ENCODE measurements at places on chromosomes 12 and 14.
A peak's percentile ranks its signal among the peaks of the same experiment; 100 is the strongest.

DNA sequence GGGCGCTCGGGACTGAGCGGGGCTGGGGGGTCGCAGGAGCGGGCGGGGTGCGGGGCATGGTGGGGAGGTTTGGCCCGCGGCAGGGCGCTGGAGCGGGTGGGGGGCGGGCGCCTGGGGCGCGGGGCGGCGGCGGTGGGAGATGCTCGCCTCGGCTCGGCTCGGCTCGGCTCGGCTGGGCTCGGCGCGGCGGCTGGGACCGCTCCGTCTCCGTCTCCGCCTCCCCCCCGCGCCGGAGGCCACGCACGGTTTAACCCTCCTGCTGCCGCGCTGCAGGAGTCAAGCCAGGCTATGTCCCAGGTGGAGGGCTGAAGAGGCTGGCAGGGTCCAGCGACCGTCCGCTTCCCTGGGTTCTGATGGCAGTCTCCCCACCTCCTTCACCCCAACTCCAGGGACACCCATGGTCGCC lies at the start of gene PIANP:
Gene PIANP (minus strand): TSS at position 170 of the 406 bp plus-strand sequence. CDS start 2,754 bp downstream, outside the sequence.
- DNase-seq, result no peak

GRCh38 chr12:52258335-52258901 lies 16.0 kb upstream of the KRT86 start:
- no peak for DNase-seq

GRCh38 chr12:107778383-107779025 lies 4.0 kb downstream of the ASCL4 start:
- DNase-seq, result no peak

GRCh38 chr14:89294060-89294459 lies 123.0 kb downstream of the FOXN3 start:
- no peak for DNase-seq

DNA sequence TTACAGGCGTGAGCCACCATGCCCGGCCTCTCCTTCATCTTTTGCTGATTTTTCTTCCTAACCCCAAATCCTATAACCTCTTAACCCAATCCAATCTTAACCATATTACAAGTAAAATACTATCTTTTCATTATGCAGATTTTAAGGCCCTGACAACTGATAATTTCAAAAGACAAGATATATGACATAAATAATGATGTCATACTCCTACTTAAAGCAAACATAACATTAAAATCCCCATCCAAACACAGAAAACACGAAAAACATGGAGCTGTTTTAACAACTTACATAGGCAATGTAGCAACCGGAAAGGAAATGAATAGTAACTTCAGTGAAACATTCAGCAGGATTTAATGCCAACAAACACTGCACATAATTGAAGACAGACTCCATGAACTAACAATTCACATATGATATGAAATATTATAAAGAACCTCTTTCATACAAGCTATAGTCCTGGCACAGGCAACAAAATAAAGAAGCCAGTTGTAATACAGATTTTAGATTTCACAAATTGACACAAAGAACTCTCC lies 21.5 kb downstream of the USP44 start:
- DNase-seq, result no peak

DNA sequence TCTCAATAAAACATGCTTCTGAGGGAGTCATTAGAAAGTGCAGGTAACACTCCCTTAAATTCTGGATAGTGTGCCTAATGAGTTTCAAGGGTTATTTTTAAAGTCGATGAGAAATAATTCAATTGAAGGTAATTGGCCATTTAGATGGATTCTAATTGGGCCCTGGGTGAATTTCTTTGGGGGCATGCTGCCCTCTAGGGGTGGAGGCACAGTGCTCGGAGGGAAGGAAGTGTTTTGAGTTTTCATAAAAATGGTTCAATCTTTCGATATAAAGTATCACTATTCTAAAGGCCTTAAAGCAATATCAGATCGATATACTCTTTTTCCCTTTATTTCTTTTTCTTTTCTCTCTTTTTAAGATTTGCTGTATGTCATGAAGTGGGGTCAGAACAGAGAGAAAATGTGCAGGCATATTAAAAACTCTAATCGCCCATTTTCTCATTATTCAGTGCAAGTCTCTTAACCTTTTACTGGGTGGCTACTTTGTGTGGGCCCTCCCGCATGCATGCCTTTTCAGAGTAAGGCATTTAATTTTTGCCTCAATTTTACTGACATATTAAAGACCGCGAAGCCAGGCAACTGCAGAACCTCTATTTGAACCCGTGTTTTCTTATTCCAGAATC lies 25.5 kb downstream of the NKX2-8 start:
- no peak for DNase-seq

DNA sequence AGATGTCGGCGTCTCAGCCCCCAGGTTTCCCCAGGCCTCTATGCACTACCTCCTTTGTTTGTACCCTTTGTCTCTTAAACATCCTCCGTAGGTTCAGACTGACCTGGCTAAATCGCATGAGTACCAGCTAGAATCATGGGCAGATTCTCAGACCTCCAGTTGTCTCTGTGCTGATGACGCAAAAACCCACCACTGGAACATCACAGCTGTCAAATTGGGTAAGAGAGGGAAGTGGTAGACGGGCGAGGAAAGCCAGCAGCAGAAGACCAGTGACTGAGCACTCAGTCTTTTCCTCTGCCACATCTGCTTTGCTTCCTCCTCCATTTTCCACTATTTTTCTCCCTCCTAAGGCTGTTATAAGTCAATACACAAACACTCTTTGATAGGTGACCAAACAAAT lies 29.7 kb downstream of the A2ML1 start:
- DNase-seq, result no peak

GRCh38 chr12:79370021-79370420 lies 320.7 kb downstream of the PAWR start:
- no peak for DNase-seq

GRCh38 chr14:101843665-101844064 lies 82.2 kb downstream of the PPP2R5C start:
- DNase-seq, result no peak

- DNase-seq, result no peak
Observed at GRCh38 chr14:87874676-87875075, 118.3 kb downstream of the GALC start.

- peak; percentile 48 for DNase-seq
Observed at GRCh38 chr14:103546652-103547454, 15.6 kb downstream of the BAG5 start.

DNA sequence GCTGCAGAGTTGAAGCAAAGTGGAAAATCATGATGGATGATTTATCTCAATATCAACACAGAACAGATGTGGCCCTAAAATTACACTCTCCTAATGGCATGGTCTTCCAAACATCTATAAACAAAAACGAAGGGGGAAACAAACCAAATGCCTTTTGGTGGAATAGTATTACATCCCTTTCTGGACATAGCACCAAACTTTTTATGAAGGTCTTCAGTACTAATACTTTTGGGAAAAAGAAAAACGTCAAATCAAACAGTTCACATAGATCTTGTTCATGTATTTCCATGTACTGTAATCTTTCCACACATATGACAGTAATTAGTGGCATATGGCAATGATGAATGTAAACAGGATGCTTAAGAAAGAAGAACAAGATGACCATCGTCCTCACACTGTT lies 22.9 kb upstream of the ANAPC7 start:
- DNase-seq, result no peak

GRCh38 chr12:123548107-123548506 lies 14.6 kb upstream of the RILPL1 start:
- DNase-seq, result no peak

- DNase-seq, result no peak
Observed at GRCh38 chr14:40697231-40697630, 909.4 kb upstream of the LRFN5 start.

- DNase-seq, result no peak
Observed at GRCh38 chr12:107159384-107159900, 66.1 kb upstream of the CRY1 start.

GRCh38 chr12:668090-668481 lies 4.8 kb upstream of the NINJ2 start:
- DNase-seq, result no peak

- DNase-seq, result no peak
Observed at GRCh38 chr12:132695431-132695830, 8.0 kb downstream of the PXMP2 start.

DNA sequence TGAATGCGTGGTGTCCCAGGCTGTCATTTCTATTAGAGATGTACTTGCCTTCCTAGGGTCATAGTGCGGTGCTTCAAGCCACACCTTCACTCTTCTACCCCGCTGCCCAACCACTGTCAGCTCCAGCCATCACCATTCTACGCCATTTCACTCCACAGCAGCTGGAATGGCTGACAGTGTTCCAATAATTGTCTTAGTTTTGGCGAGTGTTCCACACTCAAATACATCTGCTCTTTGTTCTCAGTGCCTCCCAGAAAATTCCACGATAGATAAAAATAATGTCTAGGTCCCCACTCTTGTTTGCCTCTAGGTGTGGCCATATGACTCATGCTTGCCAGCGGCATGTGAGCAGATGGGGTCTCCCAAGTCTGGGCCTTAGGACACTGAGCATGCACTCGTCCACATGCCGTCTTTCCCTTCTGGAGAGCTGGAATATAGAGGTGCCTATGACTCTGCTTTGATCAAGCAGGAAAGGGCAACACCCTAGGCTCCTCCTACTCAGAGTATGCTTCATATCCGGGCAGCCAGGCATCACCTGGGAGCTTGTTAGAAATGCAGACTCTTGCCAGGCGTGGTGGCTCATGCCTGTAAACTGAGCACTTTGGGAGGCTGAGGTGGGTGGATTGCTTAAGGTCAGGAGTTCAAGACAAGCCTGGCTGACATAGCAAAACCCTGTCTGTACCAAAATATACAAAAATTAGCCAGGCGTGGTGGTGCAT lies 163.0 kb downstream of the BRMS1L start:
- DNase-seq, result no peak

DNA sequence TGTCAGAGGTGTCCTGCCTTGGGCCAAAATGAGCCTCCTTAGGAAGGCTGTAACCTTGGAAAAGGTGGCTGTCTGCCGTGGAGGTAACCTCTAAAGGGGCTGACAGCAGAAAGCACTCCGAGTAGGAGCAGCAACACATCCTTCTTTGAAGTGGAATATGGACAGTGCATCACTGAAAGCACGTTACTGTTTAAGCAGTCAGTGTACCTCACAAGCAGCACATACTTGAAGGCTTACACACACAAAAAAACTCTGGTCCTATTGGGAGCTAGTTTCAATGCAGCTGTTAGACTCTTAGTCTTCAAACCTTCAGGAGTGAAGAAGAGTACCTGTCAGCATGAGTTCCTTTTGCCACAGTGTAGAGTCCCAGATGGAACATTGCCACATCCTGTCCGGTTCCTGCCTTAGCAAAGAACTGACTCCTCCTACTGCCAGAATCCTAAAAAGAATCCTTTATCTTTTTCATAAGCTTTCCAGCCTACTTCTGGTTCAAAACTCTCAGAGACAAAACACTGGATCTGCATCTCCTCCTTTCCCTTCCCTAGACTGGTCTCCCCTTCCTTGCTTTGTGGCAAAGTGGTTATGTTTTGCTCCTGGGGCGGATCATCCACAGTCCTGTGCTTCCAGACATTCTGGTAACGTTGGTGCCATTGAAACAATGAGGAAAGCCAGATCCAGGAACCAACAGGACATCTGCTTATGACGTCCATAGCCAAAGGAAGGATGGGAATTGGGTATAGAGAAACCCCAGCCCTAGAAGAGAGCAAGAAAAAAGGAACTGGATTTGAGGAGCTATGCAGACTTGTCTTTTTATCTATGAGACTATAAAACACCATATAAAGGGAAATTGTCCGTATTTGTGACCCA lies 8.5 kb upstream of the MDM1 start:
- DNase-seq, result no peak

DNA sequence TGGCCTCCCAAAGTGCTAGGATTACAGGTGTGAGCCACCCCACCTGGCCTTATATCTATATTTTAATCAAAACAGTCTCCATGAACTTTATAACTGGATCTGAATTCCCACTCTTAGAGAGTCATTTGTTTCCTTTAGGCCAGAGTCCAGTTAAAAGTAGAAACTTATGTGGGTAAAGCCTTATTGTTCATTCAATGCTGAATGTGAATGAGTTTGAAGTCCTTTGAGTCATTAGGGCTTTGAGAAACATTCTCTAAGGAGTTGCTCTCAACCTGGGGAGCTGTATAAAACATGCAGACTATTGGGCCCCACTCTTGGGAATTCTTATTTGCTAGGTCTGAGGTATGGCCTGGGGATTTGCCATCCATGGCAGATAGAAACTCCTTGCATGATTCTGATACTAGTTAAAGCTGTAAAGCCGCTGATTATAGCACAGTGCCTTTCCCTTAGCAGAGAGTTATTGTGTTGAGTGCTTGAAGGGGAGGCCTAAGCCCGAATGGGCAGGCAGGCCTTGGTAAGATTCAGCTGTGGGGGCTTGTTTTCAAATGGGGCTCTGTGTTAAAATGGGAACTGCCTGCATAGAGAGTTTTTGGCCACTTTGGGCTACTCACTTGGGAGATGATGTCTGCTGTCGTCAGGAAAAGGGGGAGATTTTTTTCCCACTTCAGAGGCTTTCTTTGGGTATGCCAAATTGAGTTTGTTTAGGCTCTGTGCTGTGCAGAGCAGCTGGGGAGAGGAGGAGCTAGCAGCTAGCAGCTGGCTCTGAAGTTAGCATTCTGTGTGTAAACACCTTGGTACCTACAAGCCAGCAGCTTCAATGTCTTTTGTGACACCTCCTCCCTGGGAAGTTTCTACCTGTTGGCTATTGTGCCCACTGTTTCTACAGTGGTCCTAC lies 117.5 kb downstream of the DACT1 start:
- no peak for DNase-seq

DNA sequence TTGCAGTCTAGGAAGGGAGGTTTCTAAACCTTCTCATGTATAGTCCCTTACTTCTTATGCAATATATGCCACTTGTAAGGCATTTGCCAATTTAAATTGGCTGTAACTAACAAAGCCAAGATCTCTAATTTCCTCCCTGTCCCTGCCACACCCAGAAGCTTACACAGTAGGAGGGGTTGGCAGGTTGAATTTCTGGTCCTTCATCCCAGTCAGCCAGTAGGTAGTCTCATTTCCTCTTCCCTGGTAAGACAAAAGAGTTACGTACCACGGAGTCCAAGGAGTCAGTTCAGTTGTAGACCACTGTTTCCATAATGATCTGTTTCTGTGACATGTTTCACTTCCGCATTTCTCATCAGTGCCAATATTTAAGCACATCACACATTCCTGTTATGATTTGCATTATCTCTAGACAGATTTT lies 47.0 kb upstream of the PLBD1 start:
- no peak for DNase-seq

- DNase-seq, result no peak
Observed at GRCh38 chr14:70585231-70585630, 15.2 kb downstream of the MED6 start.

DNA sequence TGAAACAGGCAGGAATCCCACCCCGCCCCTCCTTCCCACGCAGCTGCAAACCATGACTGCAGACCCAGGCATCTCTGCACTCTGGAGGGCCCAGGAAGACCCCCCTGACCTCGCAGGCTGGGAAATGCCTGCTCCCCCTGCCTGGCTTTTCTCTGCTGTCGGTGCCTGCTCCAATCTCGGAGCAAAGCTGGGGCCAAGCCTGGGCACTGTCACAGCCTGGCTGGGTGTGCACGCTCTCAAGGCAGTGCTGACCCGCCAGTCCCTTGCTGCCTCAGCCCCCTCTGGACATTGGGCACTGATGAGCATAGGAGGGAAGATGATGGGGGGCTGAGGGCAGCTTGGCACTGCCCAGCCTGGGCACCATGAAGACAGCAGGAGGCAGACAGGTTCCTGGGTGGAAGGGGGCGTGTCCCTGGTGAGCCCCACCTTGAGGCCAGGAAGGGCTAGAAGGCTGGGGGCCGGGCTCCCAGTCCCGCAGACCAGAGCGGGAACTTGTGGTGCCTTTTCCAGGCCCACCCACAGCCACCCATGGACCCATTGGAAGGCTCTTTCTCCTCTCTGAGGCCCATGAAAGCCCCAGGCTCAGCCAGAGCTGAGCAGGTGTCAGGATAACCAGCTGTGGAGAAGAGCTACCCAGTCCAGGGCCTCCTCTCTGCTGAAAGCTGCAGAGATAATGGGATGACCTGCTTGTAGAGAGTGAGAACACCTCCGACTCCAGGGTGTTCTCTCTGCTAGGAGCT lies 10.7 kb upstream of the ZNF605 start:
- no peak for DNase-seq
